ENCODE measurements at places on chromosomes 16 and 17.

- no peak overlapping the region for H3K27ac ChIP-seq
- no peaks in the 10 kb centered on the region for H3K4me1 ChIP-seq
- H3K36me3 ChIP-seq = peaks cover 11% of the 10 kb centered on the region
- no peak for ATAC-seq
Measured at GRCh38 chr17:55386796-55387332, 34.8 kb downstream of the MMD start.

- H3K27me3 ChIP-seq = peaks cover 47% of the 10 kb centered on the region
- H3K4me1 ChIP-seq = no peaks in the 10 kb centered on the region
- no peaks in the 10 kb centered on the region for H3K36me3 ChIP-seq
- no peak overlapping the region for H3K4me3 ChIP-seq
- no peak for ATAC-seq
Measured at GRCh38 chr17:54901230-54901822, 674 bp downstream of the TOM1L1 start.

DNA sequence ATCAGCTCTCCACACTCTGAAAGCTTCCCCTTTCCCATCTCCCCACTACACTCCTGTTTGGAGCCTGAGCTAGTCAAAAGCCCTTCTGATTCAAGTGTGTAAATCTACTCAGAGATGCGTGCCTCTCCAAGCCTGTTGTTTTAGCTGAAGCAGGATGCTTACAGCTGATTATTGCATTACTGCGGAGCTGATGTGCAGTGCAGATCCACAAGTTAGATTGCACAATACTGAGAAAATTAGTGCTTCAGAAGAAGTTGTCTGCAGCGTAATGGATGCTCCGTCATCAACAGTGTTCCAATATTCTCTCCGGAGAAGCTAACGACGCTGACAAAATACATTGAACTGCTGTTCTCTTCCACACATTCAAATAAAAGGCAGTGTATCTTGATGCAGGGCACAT, 44.8 kb upstream of the NLRP1 start:
- peaks cover 41% of the 10 kb centered on the region for H3K27me3 ChIP-seq
- no peak for ATAC-seq
- H3K4me3 ChIP-seq = no peak overlapping the region

DNA sequence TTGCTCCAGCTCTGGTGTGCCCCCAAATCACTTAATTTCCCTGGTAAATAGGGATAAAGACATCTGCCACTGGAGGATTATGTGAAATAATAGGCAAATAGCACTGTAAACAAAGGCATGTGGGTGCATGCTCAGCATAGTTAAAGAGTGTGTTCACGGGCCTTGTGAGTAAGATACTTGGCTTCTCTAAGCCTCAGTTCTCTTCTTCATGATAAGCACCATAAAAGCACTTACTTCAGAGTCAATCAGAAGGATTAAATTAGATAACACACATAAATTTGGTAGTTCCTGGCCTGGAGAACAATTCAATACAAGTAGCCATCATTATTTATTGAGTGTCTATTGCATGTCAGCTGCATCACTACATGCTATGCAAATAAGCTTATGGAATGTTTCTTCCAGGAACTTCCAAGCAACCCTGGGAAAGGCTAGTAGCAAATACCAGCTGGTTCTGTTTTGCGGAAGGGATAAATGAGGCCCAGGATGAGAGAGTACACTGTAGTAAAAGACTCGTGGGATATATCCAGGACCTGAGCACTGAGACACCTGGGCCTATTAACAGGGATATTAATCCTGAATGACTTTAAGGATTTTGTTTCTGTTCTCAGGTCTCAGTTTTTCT, 14.5 kb downstream of the CCL11 start:
- H3K27ac ChIP-seq = no peak overlapping the region
- peaks cover 46% of the 10 kb centered on the region for H3K27me3 ChIP-seq
- ATAC-seq = no peak
- no peaks in the 10 kb centered on the region for H3K36me3 ChIP-seq
- H3K4me3 ChIP-seq = no peak overlapping the region

Data from stimulated activated memory B cell treated with anti-CD40 and anti-IgM and Interleukin-4, amounts not matched to agents 10 μg/mL and 1 μg/mL and 100 μg/mL, for 72 hours (primary cell).